Esophagus muscularis mucosa (tissue), 4 donors: ENCODE measurements at places on chromosomes 7 and 10. TPM values are rescaled to one million over a fixed set of nuclear protein-coding genes. Genes with fewer than 3 reads are reported as not detected.

DNA sequence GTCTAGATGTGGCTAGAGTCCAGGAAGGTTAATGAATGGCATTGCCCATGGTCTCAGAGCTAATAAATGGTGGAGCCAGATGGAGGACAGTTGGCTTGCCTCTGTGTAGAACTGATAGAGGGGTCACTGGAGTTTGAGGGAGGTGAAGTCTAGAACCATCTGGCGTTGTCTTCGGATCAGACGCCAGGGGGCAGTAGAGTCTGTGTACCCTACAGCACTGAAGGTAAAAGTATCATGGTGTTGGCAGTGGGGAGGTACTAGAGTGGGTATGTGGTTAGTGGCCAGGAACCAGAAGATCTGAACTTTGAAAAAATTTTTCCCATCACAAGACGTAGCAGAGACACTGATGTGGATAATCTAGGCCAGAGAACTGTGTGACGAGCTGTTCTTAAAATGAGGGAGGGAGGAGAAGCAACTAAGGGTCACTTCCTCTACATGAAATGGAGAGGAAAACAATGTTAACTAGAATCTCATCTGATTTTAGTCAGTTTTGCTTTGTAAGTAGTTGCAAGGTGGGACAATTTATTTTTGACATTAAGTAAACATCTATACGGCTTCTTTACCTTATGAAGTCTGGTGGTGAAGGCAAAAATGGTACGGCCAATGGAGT is 227.9 kb upstream of the PRSS58 start:
- no peaks in the 10 kb centered on the region for H3K36me3 ChIP-seq
- DNase-seq: no peak
- no peak overlapping the region for H3K27ac ChIP-seq

DNA sequence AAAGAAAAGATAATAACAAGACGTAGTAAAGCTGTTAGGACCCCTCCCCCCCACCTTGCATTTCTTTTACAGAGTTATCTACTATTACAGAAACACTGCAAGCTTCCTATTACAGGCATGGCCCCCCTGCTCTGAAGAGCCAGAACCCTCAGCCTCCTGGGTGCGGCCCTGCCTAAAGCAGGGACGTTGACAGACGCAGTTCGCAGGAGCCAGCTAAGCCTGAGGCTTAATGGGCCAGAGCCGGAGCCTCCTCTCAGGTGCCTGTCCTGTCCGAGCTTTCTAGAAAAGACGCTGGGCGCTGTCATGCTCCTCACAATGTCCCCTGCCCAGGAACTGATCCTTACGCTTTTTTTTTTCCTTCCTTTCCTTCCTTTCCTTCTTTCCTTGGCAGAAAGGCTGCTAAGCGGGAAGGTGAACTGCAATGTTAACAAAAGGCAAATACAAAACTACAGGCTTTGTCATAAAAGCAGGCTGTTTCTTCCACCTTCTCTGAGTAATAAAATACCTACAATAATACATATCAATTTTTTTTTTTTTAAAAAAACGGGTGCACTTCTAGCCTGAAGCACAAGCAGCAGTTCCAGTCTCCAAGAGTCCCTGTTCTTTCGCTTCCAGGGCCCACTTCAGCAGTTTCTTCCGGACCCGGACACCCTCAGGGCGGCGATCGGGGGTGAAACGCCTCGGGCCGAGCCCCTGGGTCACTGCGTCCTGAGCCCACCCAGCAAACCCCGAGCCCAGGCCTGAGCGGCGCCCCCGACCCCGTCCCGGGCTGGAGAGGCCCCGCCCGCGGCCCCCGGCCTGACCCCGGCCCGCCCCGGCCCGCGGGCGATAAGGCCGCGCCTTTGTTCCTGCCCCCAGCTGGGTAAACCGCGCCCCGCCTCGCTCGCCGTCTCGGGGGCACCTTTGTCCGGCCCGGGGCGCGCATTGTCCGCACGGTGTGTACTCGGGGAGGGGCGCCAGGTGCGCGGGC is 11.2 kb downstream of the MNX1 start:
- H3K27ac ChIP-seq: no peak overlapping the region
- peak overlapping the region; percentile 54 for H3K4me3 ChIP-seq
- DNase-seq: no peak
- peaks cover 43% of the 10 kb centered on the region for H3K4me1 ChIP-seq

Gene CLRN3
- total RNA-seq: not detected

Gene OR9A2
- total RNA-seq: not detected

DNA sequence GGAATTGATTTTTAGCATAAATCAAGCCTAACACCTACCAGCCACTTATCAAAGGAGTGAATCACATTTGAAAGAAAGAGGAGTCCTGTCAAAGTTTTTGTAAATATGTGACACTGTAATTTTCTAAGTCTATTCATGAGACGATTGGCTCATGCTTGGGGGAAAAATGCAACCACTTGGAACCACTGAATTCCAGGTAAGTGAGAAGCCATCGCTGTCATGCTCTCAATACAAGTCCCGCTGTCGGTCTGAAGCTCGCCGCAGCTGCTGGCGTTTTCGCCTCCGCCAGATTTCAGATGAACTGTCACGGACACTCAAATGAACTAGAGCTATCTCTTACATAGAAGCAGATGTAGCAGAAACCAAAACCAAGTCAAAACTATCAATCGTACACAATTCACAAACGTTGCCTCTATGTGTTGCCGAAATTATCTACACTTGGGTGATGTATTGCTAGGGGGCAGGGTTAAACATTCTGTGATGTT is 279.8 kb upstream of the FZD8 start:
- H3K36me3 ChIP-seq: no peaks in the 10 kb centered on the region
- DNase-seq: peak; percentile 55
- H3K4me3 ChIP-seq: no peak overlapping the region
- H3K27ac ChIP-seq: no peak overlapping the region
